ENCODE measurements at places on chromosomes 2 and 18. TPM values are rescaled to one million over a fixed set of nuclear protein-coding genes. Genes with fewer than 3 reads are reported as not detected.

DNA sequence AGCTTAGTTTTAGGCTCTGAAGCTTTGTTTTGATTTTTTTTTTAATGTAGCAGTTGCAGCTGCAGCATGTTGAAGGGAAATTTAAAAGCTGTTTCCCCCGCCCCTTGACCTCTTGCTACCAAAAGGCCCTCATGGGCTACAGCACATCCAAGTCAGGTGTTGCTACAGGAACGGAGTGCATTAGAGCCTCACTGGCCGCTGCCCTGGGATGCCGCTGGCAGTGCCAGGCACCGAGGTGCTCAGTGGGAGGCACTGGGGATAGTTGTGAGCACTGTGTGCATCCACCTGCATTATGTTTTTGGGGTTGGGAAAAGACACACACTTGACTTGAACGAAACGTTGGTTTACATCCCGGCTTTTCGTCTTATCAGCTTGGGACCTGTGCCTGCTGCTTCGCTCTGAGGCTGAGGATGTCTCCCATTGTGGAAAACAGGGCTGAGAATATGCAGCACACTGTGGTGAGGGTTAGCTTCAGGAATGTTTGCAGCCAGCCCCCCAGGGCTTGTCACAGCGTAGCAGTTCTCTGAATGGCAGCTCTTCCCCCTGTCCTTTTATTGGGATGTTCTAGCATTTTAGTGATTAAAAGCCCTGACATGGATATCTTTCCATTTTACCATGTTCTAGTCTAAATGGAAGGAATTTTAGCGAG, 24.1 kb downstream of the DCDC2C start:
- no peak for DNase-seq

DNA sequence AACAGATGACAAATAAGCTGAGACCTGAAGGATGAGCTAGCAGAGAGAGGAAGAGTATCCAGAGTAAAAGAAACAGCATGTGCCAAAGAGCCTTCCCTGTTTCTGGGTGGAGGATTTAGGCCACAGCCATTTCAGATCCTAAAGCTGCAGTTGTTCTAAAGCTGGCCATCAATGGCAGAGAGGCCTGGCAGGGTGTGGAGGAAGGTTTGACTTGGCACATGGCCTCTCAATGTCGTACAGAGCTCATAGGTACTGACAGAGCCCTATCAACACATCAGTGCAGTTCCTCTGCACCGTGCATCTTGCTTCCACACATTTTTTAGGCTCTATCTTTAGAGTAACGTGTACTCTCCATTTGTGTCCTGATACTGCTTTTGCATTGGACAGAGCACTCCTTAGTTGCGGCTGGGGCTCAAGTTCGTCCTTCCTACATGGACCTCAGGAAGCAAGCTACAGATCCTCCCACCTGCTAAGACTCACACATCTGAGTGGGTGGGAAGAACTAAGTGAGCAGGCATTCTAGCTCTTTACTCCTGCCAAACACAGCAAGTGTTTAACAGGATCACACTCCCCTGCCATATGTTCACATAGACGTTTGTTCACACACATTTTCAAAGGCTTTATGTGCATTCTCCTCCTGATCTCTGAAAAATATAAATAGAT, 3.0 kb upstream of the CHMP3 start:
- DNase-seq, result no peak

GRCh38 chr2:59578349-59578748, 975.1 kb downstream of the BCL11A start:
- DNase-seq, result no peak

- DNase-seq, result no peak
Observed at GRCh38 chr2:237012577-237013267, 73.0 kb upstream of the COPS8 start.

DNA sequence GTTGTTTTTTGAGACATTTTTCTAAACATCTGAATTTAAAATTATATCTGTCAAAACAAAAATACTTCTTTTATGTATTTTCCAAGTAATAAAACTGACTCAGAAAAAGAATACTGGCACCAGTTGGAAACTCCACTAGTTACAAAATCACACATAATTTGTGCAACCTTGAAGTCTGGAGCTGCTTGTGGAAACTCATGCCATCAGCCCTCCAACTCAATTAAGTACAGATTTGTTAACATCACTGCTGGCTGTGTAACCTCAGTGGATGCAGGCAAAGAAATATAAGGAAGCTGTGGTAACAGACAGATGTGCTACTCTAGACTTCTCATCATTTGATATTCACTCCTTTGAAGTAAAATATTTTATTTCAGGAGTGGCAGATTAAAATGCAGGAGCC, 30.0 kb upstream of the RAPH1 start:
- no peak for DNase-seq

Gene ALKAL2
- total RNA-seq, result not detected

GRCh38 chr2:235394278-235394828, 99.5 kb upstream of the AGAP1 start:
- peak; percentile 81 for DNase-seq

Measured in HT1080 (cell line).